ENCODE measurements at places on chromosomes 3 and 15. TPM values are rescaled to one million over a fixed set of nuclear protein-coding genes. Genes with fewer than 3 reads are reported as not detected.

Gene EBLN2
- 6.3 TPM for total RNA-seq

Gene IL5RA
- total RNA-seq, result 0.14 TPM

Gene ZNF860
- total RNA-seq, result 7.1 TPM

Gene SHC4
- total RNA-seq, result 4.5 TPM

Gene ANKUB1
- total RNA-seq, result not detected

Gene HTR3E
- total RNA-seq, result not detected

Gene CAND2
- 11.1 TPM for total RNA-seq

Gene ZBED2
- total RNA-seq, result 2.2 TPM

Gene EPHA3
- 1.8 TPM for total RNA-seq

Gene PODXL2
- 48.9 TPM for total RNA-seq

Gene RARRES1
- total RNA-seq, result 57.7 TPM

Gene SRGAP3
- 41.7 TPM for total RNA-seq

Gene SLC4A7
- 51.8 TPM for total RNA-seq

Gene HYPK
- 14.9 TPM for total RNA-seq

All from type B pancreatic cell (in vitro differentiated cells).